ENCODE measurements at places on chromosomes 6 and 20. TPM values are rescaled to one million over a fixed set of nuclear protein-coding genes. Genes with fewer than 3 reads are reported as not detected.
A peak's percentile ranks its signal among the peaks of the same experiment; 100 is the strongest.

DNA sequence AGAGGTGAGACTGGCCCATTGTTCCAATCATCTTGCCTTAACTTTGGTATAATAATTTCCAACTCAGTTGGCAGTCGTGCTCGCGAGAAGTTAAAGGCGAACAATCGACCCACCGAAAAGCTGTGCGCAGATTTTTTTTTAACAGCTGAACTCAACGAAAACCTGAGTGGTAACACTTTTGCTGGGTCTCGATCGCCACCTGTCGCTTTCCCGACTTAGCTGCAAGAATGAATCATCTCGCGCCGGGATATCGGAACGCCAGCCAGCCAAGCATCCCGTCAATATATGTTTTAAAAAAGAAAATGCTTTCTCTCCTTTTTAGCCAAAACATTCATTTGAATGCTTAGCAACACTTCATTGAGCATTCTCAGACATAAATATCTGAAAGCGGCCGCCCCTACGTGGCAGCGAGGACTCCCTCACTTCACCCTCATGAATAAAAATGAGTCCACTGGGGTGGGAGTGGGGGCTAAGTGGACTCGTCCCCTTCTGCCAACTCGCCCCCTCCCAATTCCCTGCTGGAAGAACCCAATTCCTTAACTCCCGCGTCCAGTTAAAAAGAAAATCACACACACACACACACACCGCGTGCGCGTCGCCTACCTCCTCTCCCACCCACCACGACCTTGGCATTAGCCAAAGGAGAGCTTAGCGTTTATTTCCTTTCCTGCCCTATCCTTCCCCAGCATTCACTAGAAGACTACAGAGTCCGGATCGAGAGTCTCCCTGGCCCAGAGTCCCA is 1.5 kb downstream of the COL12A1 start:
- H3K4me3 ChIP-seq, result peak overlapping the region; percentile 60
- no peak overlapping the region for H3K27ac ChIP-seq
- H3K27me3 ChIP-seq, result 0 out of 2 replicates have a peak, but pooled peaks cover 4% of the 10 kb centered on the region
- H3K4me1 ChIP-seq, result peaks cover 11% of the 10 kb centered on the region
- peak; percentile 74 for DNase-seq

- DNase-seq, result no peak
- H3K27me3 ChIP-seq, result no peaks in the 10 kb centered on the region
- no peak overlapping the region for H3K27ac ChIP-seq
- no peaks in the 10 kb centered on the region for H3K4me1 ChIP-seq
- H3K4me3 ChIP-seq, result no peak overlapping the region
- H3K36me3 ChIP-seq, result no peaks in the 10 kb centered on the region
These were observed 199.1 kb upstream of the CNR1 start for GRCh38 chr6:88365230-88365629.

DNA sequence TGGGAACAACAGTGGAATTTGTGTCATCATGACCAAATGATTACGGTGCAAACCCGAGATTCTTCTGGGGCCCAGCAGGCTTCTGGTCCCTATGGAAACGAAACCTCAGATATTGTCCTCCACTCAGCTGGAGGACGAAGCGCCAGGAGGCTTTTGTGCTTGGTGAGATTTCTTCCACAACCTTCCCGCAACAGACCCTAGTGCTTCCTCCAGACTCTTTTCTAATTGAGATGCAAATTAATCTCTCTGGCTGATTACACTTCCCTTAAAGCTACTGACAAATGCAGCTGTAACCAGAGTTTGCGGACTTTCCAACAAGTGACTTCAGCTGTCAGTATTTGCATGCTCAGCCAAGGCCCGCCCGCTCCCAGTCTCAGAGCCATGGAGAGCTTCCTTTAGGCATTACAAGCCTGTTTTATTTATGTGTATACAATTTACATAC is 96.0 kb downstream of the INSM1 start:
- H3K27me3 ChIP-seq, result no peaks in the 10 kb centered on the region
- no peaks in the 10 kb centered on the region for H3K4me1 ChIP-seq
- H3K4me3 ChIP-seq, result no peak overlapping the region

DNA sequence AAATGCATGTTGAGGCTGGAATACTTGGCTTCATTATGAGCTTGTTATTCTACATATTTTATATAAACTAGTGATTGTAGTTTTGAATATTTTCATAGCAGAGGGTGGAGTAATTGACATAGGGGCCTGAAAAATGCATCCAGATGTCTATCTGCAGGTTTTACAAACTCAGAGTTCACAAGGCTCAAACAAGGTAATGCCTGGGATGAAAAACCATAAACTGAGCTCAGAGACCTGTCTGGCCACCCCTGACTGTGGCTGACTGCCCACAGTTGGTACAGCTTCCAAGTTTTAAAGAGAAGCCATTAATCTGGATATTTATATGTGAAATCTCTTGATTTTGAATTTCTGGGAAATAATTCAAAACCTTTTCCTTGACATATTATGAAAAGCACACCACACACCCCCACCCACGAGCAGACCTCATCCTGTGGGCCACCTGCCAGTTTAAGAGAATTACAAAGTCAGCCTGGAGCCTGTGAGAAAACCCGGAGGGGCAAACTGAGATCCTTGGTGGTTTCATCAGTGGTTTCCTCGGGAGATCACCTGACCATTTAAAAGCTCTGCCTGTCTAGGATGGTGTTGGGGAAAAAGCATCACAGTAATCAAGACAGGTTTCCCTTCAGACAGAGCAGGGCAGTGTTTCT is 230.1 kb downstream of the SAMD5 start:
- no peaks in the 10 kb centered on the region for H3K4me1 ChIP-seq
- no peaks in the 10 kb centered on the region for H3K27me3 ChIP-seq
- H3K36me3 ChIP-seq, result 0 out of 2 replicates have a peak, but pooled peaks cover 10% of the 10 kb centered on the region
- H3K27ac ChIP-seq, result no peak overlapping the region
- no peak for DNase-seq

- peak overlapping the region; percentile 16 for H3K4me3 ChIP-seq
- DNase-seq, result peak; percentile 96
- H3K27me3 ChIP-seq, result no peaks in the 10 kb centered on the region
These were observed 34.6 kb upstream of the CITED2 start for GRCh38 chr6:139409026-139409425.

GRCh38 chr6:22343864-22344263 is 47.0 kb upstream of the PRL start:
- H3K36me3 ChIP-seq, result no peaks in the 10 kb centered on the region
- no peaks in the 10 kb centered on the region for H3K4me1 ChIP-seq
- H3K4me3 ChIP-seq, result no peak overlapping the region
- no peak overlapping the region for H3K27ac ChIP-seq
- H3K27me3 ChIP-seq, result no peaks in the 10 kb centered on the region
- DNase-seq, result no peak

DNA sequence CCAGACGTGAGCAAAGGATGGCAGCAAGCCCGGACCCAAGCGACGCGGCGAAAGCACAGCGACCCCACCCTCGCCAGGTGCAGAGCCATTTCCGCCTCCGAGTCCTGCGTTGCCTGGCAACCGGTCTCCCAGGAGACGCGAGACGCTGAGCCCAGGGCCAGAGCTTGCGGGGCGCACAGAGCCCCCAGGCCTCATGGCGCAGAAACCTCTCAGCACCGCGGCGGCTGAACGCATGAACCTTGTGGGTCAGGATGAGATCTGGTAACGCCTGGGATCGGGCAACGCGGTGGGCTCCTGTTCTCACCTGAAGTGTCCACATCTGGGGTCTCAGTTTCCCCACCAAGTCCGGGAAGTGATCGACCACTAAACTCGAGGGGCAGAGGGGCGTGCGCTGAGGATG is 77.7 kb downstream of the ANKRD60 start:
- H3K27me3 ChIP-seq, result no peaks in the 10 kb centered on the region
- no peak overlapping the region for H3K4me3 ChIP-seq
- H3K36me3 ChIP-seq, result no peaks in the 10 kb centered on the region
- no peak overlapping the region for H3K27ac ChIP-seq
- DNase-seq, result no peak
- peaks cover 15% of the 10 kb centered on the region for H3K4me1 ChIP-seq

- DNase-seq, result no peak
- 0 out of 2 replicates have a peak overlapping the region, but pooled peaks have one; percentile 27 for H3K27ac ChIP-seq
- no peaks in the 10 kb centered on the region for H3K27me3 ChIP-seq
- no peaks in the 10 kb centered on the region for H3K36me3 ChIP-seq
- H3K4me3 ChIP-seq, result no peak overlapping the region
These were observed 29.7 kb downstream of the TAF8 start for GRCh38 chr6:42079941-42080464.

- peak; percentile 42 for DNase-seq
- no peak overlapping the region for H3K4me3 ChIP-seq
- no peak overlapping the region for H3K27ac ChIP-seq
- H3K4me1 ChIP-seq, result no peaks in the 10 kb centered on the region
These were observed 354.1 kb upstream of the MAP3K7 start for GRCh38 chr6:90940812-90941481.

- no peak overlapping the region for H3K4me3 ChIP-seq
- H3K36me3 ChIP-seq, result no peaks in the 10 kb centered on the region
These were observed 55.2 kb upstream of the TBC1D7 start for GRCh38 chr6:13383328-13384163.

DNA sequence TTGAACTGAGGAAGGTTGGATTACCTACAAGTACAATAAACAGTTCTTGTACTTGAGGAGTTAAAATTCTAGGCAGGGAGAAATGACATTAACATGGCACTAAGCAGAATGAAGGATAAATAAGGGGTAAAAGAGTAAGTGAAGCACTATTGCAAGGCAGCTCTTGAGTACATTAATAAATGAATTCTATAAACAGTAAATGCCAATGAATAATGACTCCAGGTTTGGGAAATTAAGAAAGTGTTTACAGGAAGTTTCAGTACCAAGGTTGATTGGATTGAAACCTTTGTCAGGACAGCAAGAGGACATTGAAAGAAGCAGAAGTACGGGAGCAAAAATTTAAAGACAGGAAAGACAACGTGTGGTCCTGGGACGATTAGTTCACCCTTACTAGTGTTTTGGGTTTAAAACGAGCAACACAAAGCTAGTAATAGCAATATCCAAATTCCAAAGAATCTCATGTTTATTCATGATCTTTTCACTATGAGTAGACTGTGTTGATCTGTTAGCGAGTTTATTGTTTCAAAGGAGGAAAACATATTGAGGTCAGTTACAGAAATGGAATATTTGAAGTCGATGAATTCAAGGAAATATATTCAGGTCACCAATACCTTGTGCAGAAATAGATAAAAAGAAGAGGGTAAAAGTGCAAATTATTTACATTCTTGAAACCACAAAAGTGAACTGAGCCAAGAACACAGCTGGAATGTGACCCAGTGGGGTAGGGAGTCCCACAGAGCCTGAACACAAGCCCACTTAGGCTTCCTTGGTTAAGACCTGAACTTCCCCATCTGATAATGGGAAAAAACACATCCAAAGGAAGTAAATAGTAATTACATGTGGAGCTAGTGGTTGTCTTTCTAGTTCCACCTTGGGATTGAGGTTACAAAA is 80.8 kb downstream of the MKKS start:
- no peaks in the 10 kb centered on the region for H3K36me3 ChIP-seq
- no peaks in the 10 kb centered on the region for H3K27me3 ChIP-seq

DNA sequence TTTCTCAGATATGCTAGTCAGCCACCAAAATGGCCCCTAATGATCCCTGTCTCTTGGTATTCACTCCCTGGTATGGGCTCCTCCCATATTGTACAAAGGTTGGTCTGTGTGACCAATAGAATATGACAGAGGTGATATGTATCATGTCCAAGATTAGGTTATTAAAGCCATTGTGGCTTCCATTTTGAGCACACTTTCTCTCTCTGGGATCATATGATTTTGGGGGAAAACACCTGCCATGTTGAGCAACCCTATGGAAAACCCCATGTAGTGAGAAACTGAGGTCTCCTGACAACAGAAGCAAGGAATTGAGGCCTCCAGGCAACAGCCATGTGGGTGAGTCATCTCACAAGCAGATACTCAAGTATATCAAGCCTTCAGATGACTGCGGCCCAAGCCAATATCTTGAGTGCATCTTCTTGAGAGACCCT is 7.1 kb upstream of the ZNF318 start:
- H3K27me3 ChIP-seq, result no peaks in the 10 kb centered on the region
- no peak overlapping the region for H3K4me3 ChIP-seq
- H3K36me3 ChIP-seq, result no peaks in the 10 kb centered on the region
- H3K27ac ChIP-seq, result no peak overlapping the region

DNA sequence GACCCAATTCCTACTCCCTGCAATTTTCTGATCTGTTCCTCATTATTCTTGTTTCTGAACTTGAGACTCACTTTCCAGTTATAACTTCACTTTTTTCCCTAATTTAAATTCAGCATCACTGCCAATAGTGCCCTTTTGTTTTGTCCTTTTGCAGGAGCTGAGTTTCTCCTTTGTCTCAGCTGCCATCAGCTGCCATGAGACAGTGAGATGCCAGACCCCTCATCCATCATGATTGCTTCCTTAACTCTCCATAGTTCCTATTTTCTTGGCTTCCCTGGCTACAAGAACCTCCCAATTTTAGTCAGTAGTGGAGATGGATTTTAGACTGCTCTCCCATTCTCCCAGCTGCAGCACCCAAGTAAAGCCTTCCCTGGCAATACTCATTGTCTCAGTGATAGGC is 518.1 kb downstream of the HDGFL1 start:
- DNase-seq, result no peak
- no peaks in the 10 kb centered on the region for H3K27me3 ChIP-seq
- no peaks in the 10 kb centered on the region for H3K4me1 ChIP-seq
- no peaks in the 10 kb centered on the region for H3K36me3 ChIP-seq

DNA sequence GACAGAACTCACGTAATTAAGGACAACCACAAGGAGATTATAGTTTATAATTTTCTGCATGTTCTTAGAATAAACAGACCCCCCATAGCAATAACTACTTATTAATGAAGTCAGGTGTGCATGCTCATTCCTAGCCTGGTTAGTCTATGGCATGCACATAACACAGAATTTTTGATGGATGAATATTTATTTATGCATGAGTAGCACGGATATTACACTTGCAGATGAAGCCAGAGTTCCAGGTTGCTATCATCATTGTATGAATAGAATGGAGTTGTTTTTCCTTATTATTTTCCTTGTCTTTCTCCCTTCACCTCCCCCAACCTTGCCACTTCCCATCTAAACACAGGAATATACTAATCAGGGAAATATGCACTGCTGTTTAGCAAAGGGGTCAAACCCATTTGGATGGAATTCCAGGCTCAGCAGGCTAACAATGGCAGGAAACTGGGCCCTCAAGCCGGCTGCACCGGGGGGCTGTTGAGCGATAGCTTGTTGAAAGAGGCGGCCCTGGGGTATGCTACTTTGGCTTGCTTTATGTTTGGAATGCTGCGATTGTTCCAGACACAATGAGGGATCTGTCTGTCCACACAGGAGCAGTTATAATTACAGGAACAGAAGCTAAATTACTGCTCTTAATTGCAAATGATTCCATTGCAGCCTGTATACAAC is 112.6 kb downstream of the TMEM170B start:
- peaks cover 41% of the 10 kb centered on the region for H3K4me1 ChIP-seq
- no peaks in the 10 kb centered on the region for H3K36me3 ChIP-seq
- 0 out of 2 replicates have a peak overlapping the region, but pooled peaks have one; percentile 1 for H3K27ac ChIP-seq

The PRSS35 gene
- not detected for total RNA-seq

The PSORS1C2 gene
- not detected for total RNA-seq

The MAP7 gene
- 27.5 TPM for total RNA-seq

The PERP gene
- 93.0 TPM for total RNA-seq

The MRPL18 gene
- total RNA-seq, result 41.1 TPM

The DZANK1 gene
- total RNA-seq, result 4.4 TPM

The MOCS1 gene
- not detected for total RNA-seq
